Stimulated activated CD4-positive, alpha-beta T cell treated with anti-CD3 and anti-CD28 coated beads, Interleukin-1b, Interleukin-23, amount 100 ng/mL, for 1 hour (primary cell): ENCODE measurements at places on chromosomes 2 and 18.

DNA sequence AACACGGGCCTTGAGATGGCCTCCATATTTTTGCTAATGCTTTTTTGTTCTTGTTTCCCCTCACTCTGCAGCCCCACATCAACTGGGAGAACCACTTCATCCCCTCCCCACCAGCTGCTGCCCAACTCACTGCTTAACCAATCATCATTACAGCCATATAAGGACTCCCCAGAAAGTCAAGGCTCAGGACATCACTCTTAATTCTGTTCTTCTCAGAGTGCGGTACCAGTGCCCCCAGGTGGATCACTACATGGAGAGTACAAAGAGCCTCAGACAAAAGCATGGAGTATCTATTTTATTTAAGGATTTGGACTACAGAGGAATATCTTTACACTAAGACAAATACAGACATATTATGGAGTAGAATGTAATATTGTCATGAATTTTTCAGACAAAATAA, 340.6 kb downstream of the PAX3 start:
- DNase-seq: no peak

DNA sequence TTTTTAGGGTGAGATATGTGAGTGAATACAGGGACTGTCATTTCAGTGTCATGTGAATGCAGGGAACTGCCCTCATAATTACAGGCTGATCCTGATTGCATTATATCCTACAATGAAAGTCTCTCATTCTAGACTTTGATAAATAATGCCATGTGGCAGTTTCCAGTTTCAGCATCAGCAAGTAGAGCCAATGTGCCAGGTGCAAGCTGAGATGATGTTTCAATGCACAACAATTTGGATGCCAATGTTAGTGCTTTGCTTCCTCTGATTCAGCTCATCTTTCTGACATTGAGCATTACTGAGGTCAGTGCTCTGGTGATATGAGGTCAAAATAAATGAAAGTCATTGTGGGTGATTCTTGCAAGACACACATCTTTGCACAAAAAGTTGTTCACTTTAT, 63.7 kb upstream of the TFPI start:
- DNase-seq: no peak

GRCh38 chr2:51153236-51153635, 121.3 kb upstream of the NRXN1 start:
- no peak for DNase-seq

DNA sequence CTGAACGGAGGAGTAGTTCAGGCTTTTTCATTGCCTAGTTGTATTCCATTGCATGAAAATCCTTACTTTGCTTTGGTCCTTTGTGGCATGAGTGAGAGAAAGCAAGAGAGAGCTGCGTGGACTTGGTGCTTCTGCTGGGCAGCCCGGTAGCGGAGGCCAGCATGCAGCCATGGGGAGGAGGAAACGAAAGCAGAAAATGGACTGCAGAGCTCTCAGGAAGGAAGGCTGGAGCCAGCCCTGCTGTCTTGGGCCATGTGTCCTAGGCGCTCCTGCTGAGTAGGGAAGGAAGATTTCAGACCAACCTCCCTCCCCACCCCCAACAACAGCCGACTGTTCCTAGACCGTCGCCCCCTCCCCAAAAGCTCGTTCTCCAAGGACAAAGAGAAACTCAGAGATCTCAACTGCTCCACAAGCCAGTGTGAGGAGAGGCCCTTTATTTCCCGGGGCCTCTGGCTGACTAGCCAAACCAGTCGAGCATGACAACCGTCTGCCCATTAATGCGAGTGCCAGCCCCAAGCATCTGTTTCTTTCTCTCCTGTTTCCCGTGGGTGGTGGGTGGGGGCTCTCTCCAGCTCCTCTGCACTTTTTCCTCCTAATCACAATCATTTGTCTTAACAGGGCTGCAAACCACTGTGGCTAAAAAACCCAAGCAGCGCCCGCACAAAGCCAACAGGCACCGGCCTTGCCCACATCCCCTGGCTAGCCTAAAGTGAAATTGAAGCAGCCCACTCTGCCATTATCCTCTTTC, 66.8 kb upstream of the FZD7 start:
- DNase-seq: no peak

DNA sequence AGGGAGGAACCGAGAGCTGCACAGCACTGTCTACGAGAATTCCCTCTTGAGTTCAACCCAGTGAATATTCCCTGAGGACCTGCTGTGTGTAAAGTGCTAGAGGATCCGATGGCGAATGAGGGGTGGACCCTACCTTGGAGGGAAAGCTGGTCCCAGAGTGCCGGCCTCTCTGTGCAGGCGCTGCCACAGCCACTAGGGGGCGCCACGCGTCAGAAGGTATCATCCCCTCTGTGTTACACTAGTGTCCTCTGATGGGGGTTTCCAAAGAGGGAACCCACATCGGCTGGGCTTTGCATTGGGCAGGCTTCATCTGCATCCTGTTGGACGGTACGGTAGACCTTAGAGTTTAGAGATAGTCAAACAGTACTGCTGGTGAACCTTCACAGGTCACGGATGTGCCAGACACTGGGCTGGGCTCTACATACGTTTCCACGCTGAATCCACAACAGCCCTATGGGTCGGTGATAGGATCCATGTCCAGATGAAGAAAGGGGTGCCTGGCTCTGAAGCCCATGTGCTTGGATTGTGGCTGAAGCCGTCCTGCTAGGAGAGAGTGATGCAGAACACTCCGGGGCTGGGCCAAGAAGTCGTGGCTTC, 39.0 kb downstream of the COA5 start:
- peak; percentile 36 for DNase-seq

DNA sequence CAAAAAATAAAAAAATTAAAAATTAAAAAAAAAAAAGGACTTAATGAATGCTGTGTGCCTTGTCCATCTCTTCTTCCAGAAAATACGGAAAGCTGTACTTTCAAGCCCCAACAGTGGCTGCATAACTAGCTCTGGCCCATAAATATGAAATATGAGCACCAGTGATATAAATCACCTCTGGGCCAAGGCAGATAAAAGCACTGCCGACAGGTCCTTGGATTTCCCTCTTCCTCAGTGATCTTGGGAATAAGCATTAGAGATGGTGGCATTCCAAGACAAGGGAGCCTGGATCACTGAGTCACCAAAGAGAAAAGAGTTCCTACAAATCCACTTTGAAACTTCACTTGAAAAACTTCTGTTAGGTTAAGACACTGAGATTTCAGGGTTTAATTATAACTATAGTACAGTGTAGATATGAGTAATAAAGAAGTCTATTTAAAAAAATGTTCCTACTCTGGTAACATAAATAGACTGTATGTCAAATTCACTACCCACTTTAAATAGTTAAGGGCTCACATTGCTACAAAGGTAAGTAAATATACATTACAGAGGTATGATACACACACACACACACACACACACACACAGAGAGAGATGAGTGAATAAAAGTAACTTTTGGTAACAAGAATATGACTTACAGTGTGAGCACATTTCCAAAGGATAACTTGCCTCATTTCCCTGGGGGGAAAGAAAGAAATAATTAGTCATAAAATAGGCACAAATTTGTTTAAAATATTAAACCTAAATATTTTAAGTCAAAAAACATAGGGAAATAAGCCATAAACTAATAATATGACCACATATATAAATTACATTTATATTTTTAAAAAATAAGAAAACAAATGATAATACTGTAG, 35.6 kb downstream of the PPP3R1 start:
- DNase-seq: no peak
